ENCODE measurements at places on chromosomes 11 and 22. TPM values are rescaled to one million over a fixed set of nuclear protein-coding genes. Genes with fewer than 3 reads are reported as not detected.

DNA sequence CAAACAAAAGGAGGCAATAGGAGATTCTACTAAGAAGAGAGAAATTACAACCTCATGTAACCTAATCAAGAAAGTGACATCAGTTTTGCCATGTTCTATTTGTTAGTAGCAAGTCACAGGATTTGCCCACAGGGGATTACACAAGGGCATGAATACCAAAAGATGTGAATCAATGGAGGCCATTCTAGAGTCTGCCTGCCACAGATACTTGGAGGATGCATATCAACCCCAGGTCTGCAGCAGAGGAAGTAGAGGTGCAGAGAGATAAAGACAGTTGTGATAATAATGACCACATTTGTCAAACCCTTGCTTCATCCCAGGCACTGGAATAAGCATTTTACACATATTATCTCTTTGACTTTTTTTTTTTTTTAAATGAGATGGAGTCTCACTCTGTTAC, 2.4 kb upstream of the ASCC2 start:
- no peak for DNase-seq

The TMEM86A gene
- total RNA-seq, result 0.25 TPM

The ADAMTS8 gene
- total RNA-seq, result not detected

- DNase-seq, result no peak
These were observed 71.2 kb downstream of the MICAL3 start for GRCh38 chr22:17953147-17953546.

DNA sequence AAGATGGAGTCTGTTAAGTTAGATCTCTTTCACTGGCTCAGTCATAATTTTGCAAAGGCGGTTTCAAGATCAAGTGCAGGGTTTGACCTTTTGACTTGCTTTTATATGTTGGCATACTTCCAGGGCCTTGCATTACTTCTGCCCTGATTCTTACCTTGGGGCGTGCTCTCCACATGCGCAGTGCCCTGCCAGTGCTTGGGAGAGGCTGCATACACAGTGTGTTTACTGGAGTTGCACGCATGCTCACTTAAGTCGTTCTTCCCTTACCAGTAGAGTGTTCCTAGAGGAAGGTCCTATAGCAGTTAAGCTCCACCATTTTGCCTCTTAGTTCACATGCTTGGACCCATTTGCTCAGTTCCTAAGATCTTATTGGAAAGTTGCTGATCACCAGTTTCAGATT, 21.0 kb upstream of the TMEM123 start:
- DNase-seq, result no peak

DNA sequence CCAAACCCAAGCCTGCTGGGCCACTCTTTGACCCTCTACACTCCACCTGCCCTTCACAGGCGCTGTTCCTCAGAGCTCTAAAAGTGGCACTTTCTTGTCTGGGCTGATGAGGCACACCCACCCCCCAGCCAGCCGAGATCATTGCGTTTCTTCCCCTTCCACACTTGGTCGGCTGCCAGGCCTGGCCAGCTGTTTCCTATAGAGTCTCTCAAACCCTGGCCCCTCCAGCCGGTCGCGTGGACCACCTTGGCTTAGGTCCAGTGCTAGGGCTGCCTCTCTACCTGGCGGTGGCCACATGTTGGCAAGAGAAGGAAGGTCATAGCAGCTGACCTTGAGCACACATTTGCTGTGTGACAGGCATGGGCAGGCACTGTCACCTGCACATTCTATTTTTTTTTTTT, 60.6 kb downstream of the PPP6R2 start:
- no peak for DNase-seq

DNA sequence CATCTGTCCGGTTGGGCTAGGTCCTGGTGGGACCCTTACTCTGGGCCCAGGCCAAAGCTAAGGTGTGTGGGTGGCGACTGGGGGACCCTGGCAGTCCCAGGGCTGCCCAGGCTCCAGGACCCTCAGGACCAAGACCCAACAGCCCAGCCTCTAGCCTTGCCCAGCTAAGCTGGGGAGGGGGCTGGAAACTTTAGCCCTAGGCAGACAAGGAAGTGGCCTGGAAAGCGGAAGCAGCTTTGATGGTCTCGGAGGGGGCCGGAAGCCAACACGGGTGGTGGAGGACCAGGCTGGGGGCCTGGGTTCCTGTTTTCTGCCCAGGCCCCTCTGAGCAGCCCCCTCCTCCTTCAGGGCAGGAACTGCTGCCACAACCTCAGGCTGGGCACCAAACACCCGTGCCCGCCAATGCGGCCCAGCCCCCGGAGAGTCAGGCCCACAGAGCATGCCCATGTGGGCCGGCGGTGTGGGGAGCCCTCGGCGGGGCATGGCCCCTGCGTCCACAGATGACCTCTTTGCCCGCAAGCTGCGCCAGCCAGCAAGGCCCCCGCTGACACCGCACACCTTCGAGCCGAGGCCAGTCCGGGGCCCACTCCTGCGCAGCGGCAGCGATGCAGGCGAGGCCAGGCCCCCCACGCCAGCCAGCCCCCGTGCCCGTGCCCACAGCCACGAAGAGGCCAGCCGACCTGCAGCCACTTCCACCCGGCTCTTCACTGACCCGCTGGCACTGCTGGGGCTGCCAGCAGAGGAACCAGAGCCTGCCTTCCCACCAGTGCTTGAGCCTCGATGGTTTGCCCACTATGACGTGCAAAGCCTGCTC, 2.8 kb downstream of the SIPA1 start:
- peak; percentile 55 for DNase-seq

DNA sequence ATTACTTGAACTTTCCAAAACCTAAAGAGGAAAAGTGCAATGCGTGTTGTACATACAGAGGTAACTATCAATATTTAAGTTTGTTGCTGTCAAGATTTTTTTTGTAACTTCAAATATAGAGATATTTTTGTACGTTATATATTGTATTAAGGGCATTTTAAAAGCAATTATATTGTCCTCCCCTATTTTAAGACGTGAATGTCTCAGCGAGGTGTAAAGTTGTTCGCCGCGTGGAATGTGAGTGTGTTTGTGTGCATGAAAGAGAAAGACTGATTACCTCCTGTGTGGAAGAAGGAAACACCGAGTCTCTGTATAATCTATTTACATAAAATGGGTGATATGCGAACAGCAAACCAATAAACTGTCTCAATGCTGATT, 2.1 kb downstream of the ADM start:
- no peak for DNase-seq

GRCh38 chr22:46693634-46694415, 44.2 kb downstream of the CERK start:
- DNase-seq, result no peak

DNA sequence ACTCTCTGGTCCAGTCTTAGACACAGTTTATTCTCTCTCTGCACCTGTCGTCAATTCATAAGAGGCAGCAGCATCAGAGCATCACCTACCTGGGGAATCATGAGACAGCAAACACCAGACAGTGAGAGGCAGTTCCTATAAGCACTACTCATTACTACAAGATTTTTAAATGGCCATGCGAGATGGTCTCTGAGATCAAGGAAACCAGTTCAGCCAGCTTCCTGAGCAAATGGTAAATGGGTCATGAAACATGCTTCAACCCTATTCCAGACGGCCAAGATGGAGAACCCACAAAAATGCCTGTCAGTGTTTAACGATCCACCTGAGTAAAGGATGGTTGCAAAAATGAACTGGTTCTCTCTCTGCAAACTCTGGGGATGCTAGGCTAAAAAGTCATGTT, 52.9 kb downstream of the SYTL2 start:
- DNase-seq, result no peak

The JOSD1 gene
- total RNA-seq, result 61.8 TPM

The DNAJB7 gene
- not detected for total RNA-seq

Measured in activated CD4-positive, alpha-beta T cell treated with anti-CD3 and anti-CD28 coated beads, Interleukin-2, amount 10 ng/mL, durations not matched to agents 7 days and 5 days (primary cell).